ENCODE measurements at places on chromosomes 4 and X.

- DNase-seq = no peak
Observed at GRCh38 chrX:1336331-1336943, at the start of gene IL3RA. TSS of gene IL3RA (plus strand) at chrX:1336785. CDS start at chrX:1341766, 4,981 bp downstream.

- no peak for DNase-seq
Observed at GRCh38 chr4:22551550-22551949, 35.7 kb upstream of the ADGRA3 start.

DNA sequence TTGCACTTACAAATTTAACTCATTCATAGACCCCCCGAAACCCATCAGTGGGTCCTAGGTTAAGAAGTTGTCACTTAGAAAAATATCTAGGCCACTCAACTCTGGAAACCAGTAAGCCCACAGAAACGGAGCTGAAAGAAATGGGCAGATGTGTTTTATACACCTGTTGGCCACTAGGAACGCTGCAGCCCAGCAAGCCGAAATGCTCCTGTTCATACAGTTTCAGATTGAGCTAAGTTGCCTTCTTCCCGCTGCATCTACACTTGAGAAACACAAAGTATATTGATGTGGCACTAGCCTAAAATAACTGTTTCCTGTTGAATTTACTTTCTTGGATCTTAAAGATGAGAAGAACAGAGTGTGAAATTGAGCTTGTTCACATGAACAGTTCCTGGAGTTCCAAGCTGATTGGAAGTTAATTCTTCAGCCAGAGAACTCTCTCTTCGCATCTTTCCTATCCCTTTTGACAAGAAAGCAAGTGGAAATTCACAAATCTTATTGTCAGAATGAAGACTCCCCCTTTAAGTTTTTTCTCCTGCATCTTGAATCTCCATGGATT lies 174.1 kb downstream of the RBMX2 start:
- DNase-seq = peak; percentile 41

- DNase-seq = no peak
Observed at GRCh38 chr4:83996254-83996653, 460.3 kb downstream of the GPAT3 start.

GRCh38 chr4:47913861-47914219 lies 543 bp downstream of the NFXL1 start:
- peak; percentile 14 for DNase-seq

DNA sequence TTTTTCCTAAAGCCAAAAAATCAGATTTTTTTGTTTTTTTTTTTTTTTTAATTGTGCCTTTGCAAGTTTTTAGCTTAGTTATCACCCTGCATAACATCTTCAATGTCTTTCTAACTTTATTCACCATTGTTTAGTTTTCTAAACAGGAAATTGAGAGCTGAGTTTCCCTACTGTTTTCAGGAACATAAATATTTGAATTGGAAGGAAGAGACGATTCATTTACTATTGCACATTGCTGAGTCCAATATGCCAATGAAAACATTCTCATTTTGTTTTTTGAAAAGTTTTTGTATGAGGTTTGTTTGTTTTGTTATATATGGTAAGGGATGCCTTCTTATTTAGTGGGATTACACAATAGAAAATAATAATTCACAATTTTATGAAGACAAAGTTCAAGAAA lies 148.4 kb downstream of the ANKRD50 start:
- no peak for DNase-seq

GRCh38 chr4:74603186-74603585 lies 158.2 kb downstream of the AREG start:
- no peak for DNase-seq

DNA sequence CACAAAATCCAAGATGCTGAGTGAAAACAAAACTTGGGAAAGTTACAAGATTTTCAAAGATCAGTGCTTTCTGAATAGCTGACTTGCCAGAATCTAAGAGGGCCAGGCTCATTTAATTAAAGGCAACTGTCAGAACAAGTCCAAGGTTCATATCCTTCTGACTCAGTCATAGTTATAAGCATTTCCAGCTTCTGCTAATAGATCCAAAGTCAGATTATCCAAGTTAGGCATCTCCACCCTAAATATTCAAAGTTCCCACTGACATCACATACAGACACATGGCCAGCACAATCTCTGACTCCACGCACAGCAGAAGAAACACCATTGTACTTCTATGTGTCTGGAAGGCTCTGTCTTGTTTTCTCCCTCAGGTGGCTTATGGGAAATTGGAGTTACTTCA lies 41.8 kb downstream of the GASK1B start:
- no peak for DNase-seq

GRCh38 chr4:24801136-24801855 lies 5.9 kb downstream of the SOD3 start:
- no peak for DNase-seq

GRCh38 chr4:47784222-47784621 lies 53.6 kb downstream of the CORIN start:
- DNase-seq = no peak

GRCh38 chr4:43379016-43379415 lies 486.5 kb downstream of the GRXCR1 start:
- no peak for DNase-seq

GRCh38 chr4:7777017-7777710 lies 162.5 kb downstream of the AFAP1 start:
- DNase-seq = no peak

DNA sequence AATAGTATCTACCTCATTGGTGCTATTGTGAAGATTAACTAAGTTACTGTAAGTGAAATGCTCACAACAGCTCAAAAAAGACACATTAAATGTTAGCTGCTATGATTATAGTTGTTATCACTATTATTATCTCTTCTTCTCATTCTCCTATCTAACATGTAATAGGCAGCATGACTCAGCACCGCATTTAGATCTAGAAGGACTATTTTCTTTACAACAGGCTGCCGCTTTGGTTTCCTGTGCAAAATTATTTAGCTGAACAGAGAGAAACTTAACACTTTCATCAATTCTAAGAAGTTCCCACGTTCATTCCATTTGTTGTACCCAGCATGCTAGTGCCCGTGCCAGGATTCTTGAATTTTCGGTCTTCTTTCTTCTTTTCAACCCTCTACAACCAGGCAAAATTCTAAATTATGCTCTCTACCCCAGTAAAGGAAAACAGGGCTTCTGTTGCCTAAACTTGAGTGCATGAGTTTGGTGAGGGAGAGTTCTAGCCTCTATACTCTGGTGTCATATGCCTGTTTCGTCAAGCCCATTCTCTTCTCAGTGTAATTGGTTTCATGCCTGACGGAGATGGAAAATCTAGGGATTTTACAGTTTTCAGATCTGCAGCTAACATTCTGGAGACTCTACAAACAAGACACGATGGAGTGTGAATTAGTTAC lies 378.9 kb downstream of the PPP1R2C start:
- DNase-seq = no peak

DNA sequence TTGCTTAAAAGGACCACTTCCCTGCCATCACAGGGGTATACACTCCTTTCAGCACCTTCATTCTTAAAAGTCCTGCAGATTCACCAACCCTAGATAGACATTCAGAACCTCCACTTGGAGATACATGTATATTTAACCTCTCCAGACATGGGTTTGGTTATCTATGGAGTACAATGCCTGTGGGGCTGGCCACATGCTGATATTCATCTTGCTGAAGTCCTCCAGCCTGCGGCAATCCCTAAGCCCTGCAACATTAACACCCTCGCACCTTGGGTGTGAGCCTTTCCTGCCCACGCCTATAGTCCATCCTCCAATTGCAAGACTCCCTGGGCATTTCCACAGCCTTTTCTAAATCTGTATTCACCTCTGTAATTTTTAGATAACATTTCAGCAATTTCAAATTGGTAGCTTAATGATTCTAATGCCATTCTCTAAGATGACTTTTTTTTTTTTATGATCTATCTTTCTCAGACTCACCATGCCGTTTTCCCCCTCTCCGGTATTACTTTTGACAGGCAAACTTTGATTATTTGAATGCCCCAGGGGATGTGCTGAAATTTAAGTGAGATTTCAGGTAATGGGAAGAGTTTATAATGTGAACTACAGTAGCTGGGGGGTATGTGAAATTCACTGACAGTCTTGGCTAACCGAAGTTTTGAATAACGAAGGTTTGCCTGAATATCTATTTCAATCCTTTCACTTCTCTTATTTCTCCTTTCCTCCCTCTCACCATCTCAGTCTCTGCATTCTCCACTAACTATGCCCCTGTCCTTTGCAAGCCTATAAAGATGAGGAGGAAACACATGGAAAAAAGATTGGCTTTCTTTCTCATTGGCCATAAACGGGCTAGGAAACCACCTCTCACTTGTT lies 24.1 kb downstream of the CCDC149 start:
- no peak for DNase-seq

- DNase-seq = no peak
Observed at GRCh38 chr4:111510535-111510934, 634.7 kb upstream of the FAM241A start.

DNA sequence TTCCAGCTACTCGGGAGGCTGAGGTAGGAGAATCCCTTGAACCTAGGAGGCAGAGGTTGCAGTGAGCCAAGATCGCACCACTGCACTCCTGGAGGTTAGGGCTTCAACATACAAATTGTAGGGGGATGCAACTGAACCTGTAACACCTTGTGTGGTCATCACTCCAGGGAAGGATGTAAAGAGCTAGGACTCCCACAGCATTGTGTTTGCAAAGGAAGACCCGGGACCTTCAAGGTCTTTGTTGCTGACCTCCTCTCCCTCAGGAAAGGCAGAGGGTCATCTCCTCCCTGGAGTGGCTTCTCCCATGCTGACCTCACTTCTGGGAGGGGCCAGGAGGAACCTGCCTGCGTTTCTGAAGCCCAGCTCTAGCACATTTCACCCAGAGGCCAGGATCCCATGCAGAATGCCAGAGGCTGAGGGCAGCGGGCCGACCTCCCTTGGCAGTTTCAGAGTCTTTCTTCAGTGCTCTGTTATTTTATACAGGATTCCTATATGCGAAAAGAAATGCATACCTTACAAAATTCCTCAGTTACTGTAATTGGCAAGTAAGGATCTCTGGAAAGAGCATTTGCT lies 80.2 kb downstream of the HTRA3 start:
- DNase-seq = no peak

GRCh38 chrX:136106920-136107528 lies 40.3 kb upstream of the FHL1 start:
- no peak for DNase-seq

DNA sequence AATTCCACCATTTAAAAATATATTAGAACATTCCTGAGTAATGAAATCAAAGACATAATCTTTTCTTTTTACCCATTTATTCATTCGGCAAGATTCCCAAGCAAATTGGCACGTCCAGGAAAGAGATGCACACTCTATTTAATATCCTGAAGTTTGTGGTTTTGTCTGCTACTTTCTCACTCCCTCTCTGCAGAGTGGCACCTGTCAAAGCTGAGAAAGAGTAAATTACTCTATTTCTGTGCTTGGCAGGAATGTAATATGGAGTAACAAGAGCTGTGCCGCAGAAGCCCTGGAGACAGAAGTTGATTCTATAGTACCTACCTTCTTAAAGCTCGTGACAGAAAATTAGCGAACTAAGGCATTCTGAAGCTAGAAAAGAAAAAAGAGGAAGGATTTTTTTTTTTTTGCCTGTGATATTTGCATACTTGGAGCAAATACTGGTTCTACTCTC lies 5.5 kb downstream of the GSTCD start:
- DNase-seq = peak; percentile 52
